Activated CD4-positive, alpha-beta T cell treated with anti-CD3 and anti-CD28 coated beads, Interleukin-2, Interleukin-6, amounts not matched to agents 100 ng/mL and 50 ng/mL, durations not matched to agents 16 hours and 8 hours (primary cell): ENCODE measurements at places on chromosomes 2 and 18.
A peak's percentile ranks its signal among the peaks of the same experiment; 100 is the strongest.

DNA sequence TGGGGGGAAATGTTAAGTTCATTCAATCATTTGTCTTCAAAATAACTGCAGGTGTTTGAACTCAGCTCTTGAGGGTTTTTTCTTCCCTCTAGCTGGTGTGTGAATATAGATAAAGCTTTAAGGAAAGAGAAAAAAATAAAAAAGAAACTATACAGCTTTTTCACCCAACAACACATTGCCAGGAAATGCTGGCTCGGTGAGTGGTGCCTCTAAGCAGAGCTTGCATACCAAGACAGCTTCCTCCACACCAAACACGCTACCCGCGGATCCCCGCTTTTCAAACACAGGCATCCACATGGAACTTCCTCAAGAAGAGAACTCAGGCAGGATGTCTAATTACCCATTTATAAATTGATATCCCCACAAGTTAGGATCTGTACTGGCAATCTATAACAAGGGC is 69.8 kb upstream of the TANK start:
- peak; percentile 53 for DNase-seq

- no peak for DNase-seq
Observed at GRCh38 chr18:24157855-24158254, 19.0 kb downstream of the CABYR start.

- DNase-seq = no peak
Observed at GRCh38 chr2:8165550-8165949, 516.3 kb upstream of the ID2 start.

DNA sequence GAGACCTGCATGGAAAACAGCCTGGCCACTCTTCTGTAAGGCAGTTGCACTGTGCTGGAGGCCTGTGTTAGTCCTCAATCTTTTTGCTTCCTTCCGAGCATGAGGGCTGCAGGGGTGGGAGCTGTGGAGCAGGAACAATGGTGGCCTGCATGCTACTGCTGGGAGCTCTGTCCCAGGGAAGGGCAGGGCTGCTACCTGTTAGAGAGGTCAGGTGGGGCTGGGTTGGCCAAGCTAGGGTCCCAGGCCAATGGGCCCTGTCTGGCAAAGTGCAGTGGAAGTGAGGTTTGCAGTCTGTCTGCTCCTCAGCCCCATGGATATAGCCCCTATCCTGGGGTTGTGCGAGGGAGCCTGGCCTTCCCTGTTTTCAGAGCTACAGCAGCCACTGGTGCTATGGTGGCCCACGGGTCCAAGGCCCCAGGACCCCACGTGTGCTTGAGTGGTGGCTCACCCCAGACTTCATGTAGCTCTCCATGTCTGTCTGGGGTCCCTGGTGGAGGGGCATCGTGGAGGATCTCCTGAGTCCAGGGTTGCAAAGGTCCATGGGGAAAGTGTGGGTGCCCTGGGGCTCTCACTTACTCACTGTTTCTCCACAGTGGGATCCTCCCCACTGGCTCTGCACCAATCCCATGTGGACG is 1212.6 kb upstream of the NXPH2 start:
- no peak for DNase-seq

- DNase-seq = peak; percentile 40
Observed at GRCh38 chr2:208373460-208374089, 33.0 kb upstream of the PTH2R start.

DNA sequence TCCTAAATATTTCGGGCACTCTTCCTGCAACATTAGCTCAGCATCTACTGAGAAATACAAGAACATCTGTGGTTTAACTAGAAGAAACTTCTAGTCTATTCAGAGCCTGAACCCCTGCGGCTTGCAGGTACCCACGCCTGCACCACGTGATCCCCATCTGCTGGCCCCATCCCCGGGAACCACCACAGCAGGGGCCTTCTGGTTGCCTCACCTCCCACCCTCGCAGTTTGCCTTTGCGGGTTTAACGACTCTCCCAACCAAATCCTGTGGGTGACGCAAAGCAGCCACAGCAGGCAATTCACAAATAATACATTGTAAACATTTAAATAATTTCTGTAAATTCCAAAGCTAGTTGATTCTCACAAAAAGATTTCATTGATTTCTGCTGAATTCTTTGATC is 90.2 kb upstream of the TMEM18 start:
- peak; percentile 33 for DNase-seq

- no peak for DNase-seq
Observed at GRCh38 chr2:140657657-140658056, 1473.2 kb downstream of the LRP1B start.
